Activated T-helper 9 cell treated with anti-CD3 and anti-CD28 coated beads, Interleukin-2, amount 50 U/mL, for 16 hours (primary cell): ENCODE measurements at places on chromosomes 13 and 19.

- DNase-seq: no peak
Measured at GRCh38 chr19:45331411-45331810, 8.7 kb upstream of the CKM start.

DNA sequence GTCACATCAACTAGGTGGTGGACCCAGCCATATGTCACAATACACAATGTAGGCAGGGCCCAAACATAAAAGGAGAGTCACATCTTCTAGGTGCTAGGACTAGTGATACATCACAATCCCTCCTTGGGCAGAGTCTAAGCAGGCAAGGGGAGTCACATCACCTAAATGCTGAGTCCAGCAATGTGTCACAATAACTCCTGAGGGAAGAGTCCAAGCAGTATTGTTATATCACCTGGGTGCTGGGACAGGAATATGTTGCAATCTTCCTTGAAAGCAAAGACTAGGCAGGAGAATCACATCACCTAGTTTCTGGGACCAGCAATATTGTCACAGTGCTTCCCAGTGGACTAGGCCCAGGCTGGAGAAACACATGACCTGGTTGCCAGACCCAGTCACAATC, 29.4 kb upstream of the ZNF729 start:
- no peak for DNase-seq

DNA sequence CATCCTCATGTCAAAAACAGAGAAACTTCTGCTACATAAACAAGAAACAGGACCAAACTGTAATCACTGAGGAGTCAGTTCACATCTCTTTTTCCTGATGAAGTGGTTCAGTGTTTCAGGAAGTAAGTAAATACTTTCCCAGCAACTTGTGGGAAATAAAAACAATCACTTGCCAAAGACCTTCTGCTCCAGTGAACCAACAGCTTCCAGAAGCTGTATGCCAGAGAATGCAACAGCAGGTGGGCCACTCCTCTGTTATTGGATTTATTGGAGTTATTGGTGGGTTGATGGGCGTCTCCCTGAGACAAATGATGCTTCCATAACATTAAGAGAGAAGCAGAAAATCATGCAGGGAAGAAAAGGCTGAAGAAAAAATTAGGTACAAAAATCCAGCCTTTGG, 9.9 kb downstream of the SLC6A16 start:
- no peak for DNase-seq

- DNase-seq: no peak
Measured at GRCh38 chr19:11191273-11191755, 6.0 kb downstream of the KANK2 start.

GRCh38 chr19:45766869-45767346, 2.1 kb downstream of the SIX5 start:
- DNase-seq: no peak

- DNase-seq: no peak
Measured at GRCh38 chr13:50140153-50140552, 124.9 kb downstream of the KCNRG start.

DNA sequence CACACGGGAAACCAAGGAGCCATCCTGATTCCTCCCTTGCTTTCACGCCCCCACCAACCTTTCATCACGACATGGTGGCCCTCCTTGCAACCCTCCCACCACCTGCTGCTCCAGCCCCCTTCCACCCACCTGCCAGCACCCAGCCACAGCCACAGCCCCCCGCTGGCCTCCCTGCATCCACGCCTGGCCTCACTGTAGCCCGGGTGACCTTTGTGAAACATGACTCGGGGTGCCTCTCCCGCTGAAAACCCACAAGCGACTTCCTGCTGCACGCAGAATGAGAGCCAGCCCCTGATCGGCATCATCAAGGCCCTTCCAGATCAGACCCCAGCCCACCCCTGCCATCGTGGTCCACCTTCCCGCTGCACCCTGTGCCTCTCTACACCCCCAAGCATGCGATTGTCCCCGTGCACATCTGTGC, 14.9 kb downstream of the POP4 start:
- DNase-seq: peak; percentile 20

DNA sequence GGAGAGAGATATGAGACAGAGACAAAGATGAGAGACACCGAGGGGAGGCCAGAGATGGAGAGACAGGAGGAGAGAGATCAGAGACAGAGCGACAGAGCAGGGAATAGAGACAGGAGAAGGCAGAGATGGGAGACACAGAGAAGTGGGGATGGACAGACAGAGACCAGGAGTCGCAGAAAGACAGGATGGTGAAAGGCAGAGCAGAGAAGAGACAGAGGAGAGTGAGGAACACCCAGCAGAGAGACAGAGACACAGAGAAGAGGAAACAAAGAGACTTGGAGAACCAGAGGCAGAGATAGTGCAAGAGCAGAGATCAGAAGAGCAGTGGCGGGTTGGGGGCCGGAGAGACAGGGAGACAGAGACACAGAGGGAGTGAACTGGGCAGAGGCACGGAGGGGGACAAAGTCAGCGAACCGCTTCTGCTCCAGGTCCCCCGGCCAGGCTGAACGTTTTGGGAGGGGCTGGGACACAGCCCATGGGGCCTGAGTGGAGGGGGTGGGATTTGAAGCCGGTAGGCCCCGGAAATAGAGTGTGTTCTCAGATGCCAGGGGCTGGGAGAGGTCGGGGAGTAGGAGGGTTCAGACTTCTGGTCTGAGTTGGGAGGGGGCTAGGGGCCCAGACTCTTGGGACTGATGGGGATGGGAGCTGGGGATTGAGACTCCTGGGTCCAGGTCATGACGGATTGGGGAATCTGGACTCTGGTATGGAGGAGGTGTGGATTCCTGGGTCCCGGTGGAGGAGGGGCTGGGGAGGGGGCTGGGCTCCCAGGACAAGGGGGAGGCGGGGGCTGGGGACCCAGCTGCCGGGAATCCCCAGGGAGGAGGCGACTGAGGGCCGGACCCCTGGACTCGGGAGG, 654 bp downstream of the ZNF579 start:
- DNase-seq: no peak

DNA sequence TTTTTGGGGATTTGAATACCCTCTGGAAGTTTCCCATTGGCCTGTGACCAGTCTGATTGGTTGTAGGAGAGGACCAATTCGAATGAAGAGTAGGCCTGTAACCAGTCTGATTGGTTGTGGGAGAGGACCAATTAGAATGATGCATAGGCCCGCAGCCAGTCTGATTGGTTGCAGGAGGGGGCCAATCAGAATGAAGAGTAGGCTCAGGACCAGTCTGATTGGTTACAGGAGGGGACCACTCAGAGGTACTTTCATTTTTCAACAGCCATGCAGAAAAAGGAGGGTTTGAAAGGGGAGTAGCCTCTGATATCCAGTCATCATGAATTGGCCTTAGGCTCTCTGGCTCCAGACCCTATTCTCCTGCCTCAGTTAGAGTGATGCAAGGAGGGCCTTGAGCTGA, 30.4 kb upstream of the SLC1A5 start:
- no peak for DNase-seq

DNA sequence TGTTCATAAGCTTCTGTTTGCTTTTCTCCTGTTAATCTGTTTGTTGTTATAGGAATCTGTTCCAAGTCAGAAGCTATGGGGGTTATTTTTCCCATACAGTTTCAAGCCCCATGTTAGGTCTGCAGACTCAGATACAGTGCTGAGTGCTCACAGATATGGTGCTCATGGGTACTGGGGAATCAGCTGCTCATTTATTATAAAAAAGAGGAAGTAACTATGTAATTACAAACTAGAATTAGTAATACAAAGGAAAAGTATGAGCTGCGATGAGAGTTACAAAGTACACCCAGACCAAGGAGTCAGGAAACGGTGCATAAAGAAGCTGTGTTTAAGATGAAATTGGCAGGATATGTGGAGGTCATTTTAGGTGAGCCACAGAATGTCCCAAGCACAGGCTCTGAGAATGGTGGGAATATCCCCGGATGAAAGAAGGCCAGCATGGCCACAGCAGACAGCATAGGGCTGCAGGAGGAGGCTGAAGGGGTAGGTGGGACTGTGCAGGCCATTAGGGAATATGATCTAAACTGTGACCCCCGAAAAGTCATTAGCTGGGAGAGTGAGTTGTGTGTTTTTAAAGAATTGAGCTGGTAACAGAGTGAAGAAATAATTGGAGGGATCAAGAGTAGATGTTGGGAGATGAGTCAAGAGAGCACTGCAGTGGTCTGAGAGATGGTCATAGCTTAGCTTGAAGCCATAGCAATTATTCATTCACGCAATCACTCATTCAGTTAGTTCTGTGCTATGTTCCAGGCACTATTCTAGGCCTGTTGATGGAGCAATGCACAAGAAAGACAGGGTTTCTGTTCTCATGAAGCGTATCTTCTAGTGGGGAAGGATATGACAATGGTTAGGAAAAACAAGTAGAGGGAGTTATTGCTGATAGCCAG, 177.4 kb upstream of the UBL3 start:
- DNase-seq: no peak

GRCh38 chr13:20823071-20823470, 49.3 kb upstream of the EEF1AKMT1 start:
- DNase-seq: no peak

DNA sequence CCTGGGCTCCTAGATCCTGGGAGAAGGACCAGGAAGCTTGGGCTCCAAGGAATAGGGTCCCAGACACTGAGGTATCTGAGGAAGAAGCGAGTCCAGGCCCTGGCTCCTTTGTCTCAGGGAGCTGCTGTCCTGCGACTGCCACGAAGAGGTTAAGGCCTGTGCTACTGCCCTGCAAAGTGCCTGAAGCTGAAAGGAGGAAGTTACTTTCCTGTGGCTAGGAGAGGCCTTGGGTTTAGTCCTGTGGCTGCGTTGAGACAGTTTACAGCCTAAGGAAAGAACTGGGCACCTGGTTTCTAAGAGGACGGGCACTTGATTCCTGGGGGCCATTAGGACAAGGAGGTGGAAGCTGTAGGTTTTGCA, 2.8 kb downstream of the MYADM start:
- no peak for DNase-seq

DNA sequence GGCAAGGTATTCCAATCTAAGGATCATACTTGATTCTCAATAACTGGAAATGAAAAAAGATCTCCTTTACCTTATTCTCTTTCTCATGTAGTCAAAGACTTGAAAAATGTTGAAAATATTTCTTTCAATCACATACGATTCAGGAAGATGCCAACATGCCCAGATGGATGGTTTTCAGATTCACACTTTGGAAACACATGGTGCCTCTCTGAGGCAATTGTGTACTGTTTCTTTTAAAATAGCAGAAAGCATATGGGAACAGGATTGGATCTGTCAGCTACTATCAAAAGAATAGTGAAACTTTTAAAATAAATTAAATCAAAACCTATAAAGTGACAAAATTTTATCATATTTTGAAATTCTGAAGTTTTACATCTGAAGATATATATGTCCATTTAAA, 222.4 kb downstream of the SPRY2 start:
- no peak for DNase-seq

DNA sequence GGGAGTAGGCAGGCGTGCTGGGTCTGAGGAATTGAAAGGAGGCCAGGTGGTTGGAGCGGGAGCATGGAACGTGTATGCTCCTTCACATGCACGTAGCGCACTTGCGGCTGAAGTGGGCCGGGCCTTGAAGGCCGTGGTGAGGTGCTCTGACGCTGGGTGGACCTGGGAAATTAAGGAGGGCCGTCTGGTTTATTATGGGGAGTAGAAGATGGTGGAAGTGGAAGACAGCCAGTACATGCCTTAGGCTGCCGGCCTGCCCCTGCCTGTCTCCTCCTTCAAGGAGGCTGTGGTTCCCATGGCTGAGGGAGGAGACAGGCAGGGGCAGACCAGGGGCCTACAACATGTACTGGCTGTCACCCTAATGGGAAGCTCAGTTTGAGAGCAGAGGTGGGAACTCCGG, 23.9 kb downstream of the GATAD2A start:
- no peak for DNase-seq

GRCh38 chr13:60372141-60372540, 24.9 kb upstream of the TDRD3 start:
- DNase-seq: no peak

GRCh38 chr13:38376546-38376945, 26.9 kb downstream of the UFM1 start:
- DNase-seq: no peak

DNA sequence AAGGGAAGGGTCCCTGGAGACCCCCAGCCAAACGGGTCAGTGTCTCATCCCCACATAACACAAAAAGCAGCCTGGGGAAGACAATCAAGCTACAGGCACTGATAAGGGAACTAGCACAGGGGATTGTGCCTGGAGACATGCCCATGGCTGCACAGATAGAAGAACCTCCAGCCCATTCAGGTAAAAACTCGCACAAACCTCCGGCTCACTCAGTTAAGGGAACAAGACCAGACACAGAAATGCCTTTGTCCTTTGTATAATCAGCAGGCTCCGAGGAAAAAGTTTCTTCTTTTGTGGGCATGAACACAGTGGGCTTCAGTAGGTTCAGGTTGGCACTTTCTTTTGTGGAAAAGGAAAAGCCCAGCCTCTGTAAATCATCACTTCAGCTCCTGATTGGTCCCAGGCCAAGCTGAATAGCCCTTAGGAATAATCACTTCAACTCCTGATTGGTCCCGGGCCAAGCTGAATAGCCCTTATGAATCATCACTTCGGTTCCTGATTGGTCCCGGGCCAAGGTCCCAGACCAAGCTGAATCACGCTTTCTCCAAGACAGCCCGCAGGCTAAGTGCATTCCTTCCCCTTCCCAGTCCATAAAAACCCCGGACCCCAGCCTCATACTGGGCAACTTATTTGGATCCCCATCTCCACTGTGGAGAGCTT, 5.0 kb upstream of the ZNF230 start:
- no peak for DNase-seq

- peak; percentile 61 for DNase-seq
Measured at GRCh38 chr13:114124921-114125320, 7.5 kb downstream of the RASA3 start.

DNA sequence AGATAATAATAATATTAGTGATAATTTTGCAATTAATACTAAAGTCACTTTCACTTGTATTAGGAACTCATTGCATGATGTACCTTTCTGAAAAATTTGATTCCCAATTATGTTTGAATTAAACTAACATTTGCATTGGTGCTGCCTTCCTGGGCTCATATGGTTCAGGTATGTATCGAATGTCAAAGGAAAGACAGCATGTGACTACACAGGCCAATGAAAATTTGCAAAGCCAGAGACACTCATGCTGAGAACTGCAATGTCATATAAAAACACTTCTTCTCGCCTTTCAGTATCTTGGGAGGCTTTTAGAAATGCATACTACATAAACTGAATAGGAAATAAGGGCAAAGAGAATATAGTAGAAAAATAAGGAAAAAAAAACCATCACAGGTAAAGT, 44.3 kb downstream of the RAP2A start:
- DNase-seq: no peak
